OCI-M1 (cell line): ENCODE measurements at places on chromosomes 13 and 19.

- peak; percentile 52 for DNase-seq
These were observed 1.0 kb upstream of the RPS5 start for GRCh38 chr19:58385891-58386575.

- DNase-seq = peak; percentile 95
These were observed 4.9 kb upstream of the SMIM17 start for GRCh38 chr19:56637976-56638555.

DNA sequence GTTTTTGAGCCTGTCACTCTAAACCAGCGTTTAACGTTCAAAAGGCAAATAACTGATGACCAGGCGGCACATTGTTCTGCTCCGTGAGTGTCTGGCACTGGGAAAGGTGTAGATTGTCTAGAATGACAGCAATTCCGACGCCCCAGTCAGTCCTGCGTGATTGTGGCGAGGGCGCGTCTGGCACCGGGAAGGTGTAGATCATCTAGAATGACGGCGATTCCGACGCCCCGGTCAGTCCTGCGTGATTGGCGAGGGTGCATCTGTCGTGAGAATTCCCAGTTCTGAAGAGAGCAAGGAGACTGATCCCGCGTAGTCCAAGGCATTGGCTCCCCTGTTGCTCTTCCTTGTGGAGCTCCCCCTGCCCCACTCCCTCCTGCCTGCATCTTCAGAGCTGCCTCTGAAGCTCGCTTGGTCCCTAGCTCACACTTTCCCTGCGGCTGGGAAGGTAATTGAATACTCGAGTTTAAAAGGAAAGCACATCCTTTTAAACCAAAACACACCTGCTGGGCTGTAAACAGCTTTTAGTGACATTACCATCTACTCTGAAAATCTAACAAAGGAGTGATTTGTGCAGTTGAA is 26.1 kb upstream of the NDUFS7 start:
- DNase-seq = no peak

- no peak for DNase-seq
These were observed 136.3 kb downstream of the CDK8 start for GRCh38 chr13:26390203-26390602.

- DNase-seq = peak; percentile 17
These were observed 25.4 kb downstream of the RAB20 start for GRCh38 chr13:110536006-110536693.

DNA sequence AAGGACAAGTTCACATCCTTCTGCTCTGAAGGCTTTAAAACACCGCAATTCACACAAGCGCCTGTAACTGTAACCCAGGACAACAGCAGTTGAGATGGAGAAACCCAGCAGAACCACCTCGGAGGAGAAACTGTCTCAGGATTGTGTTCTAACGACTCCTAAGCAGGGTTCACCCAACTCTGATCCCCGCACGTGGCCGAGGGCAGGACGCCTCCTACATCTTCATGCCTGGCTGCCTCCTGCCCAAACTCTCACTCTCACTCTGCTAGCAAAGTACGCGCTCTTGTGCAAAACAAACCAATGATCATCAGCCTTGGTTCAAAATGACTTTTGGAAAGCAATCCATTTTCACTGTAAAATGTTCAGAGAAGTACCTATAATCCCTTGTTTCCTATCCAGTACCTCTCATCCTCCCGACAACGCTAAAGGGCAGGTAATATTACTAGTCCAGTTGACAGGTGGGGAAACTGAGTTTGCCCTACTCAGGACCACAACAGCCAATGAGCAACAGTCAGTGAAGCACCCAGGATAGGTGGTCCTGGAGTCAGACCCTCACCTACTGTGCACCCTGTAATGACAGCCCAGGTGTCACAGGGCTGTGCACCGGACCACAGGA is 25.6 kb downstream of the EPS15L1 start:
- no peak for DNase-seq

GRCh38 chr19:50537769-50538230 is 24.1 kb upstream of the ASPDH start:
- peak; percentile 92 for DNase-seq

DNA sequence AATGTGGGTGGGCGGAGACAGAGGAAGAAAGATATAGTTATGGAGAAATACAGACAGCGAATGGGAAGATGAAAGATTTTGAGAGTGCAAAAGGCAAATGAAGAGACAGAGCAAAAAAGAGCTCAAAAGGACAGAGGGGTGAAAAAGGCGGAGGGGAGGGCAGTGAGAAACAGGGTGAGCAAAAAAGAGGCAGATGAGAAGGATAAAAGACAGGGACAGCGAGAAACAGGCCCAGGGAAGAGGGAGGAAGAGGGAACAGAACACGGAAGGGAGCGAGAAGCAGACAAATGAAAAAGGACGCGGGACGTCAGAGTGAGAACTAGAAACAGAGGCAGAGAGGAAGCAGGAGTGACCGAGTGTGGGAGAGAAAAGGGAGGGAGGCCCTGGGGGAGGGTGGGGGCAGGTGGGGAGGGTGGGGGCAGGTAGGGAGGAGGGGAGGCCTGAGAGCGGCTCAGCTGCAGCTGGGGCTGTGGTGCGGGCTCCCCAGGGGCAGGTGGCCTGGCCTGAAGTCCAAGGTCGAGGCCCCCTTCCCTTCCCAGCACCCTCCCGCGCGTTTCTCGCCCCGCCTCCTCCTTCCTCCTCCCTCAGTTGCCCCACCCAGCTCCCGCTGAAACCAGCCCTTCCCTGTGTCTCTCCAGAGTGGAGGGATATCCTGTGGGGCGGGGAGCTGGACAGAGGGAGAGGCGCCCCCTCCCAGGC is 2.9 kb downstream of the KLK1 start:
- DNase-seq = peak; percentile 40
